ENCODE measurements at places on chromosomes 3 and 15.

GRCh38 chr15:76312540-76313174 lies 1.4 kb upstream of the ETFA start:
- DNase-seq: no peak
- no peaks in the 10 kb centered on the region for H3K4me1 ChIP-seq
- no peaks in the 10 kb centered on the region for H3K27me3 ChIP-seq
- H3K4me3 ChIP-seq: no peak overlapping the region
- H3K27ac ChIP-seq: no peak overlapping the region
- no peaks in the 10 kb centered on the region for H3K36me3 ChIP-seq

DNA sequence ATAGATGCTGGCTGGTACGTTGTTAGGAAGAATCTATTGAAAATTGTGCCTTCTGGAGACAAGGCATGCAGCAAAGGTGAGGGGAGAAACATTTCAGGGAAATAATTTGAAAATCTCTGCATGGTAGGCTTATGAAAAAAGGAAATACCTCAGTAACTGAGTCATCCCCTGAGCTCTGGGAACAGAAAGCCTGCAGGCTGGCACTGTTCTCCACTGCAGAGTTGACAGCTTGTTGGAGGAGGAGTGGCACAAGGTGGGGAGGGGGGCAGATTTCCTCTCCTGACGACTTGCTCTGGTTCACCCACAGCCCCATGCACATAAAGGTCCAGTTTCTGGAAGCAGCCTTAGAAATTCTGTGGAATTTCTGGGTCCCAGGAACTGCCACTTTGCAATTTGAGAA lies 179.4 kb downstream of the ABHD5 start:
- DNase-seq: no peak
- H3K27me3 ChIP-seq: no peaks in the 10 kb centered on the region
- H3K4me3 ChIP-seq: no peak overlapping the region

GRCh38 chr3:71478568-71478967 lies 105.0 kb downstream of the FOXP1 start:
- H3K4me1 ChIP-seq: no peaks in the 10 kb centered on the region
- H3K27me3 ChIP-seq: no peaks in the 10 kb centered on the region
- H3K4me3 ChIP-seq: no peak overlapping the region

DNA sequence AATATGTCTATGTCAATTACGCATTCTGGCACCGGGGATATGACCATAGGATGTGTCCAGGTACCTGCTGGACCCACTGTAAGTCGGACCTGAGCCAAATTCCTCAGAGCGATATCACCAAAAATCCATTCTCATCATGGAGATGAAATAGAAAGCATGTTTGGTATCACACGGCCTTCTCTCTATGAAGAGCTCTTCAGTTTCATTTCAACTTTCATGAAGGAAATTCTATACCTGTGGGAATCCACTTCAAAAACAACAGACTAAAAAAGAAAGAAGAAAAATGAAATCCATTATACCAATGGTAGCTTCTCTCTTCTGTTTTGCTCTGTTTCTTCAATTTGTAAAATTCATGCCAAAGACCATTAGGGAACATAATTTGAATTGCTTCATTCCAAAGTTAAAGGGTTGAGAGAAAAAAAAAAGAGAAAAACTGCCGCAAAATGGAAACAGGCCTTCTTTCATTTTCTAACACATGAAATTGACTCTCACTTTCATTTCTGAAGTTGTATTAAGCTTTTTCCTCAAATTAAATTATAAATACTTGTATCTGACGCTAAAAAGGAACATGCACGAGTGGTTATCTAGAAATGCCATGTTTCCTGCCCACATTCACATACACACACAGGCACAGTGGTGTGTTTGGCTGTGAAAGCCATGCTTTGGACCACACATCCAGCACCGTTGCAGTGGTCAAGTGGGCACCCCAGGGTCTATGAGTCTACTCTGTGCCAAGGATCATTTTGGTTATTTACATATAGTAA lies 46.9 kb upstream of the DIPK2A start:
- no peak overlapping the region for H3K4me3 ChIP-seq
- no peaks in the 10 kb centered on the region for H3K4me1 ChIP-seq
- H3K36me3 ChIP-seq: no peaks in the 10 kb centered on the region
- DNase-seq: no peak

- H3K27ac ChIP-seq: no peak overlapping the region
- H3K4me3 ChIP-seq: no peak overlapping the region
- no peak for DNase-seq
- no peaks in the 10 kb centered on the region for H3K27me3 ChIP-seq
These were observed 24.5 kb downstream of the C15orf39 start for GRCh38 chr15:75225951-75226732.

GRCh38 chr3:136752422-136753325 lies 496 bp upstream of the STAG1 start:
- DNase-seq: peak; percentile 99
- no peaks in the 10 kb centered on the region for H3K27me3 ChIP-seq
- H3K4me3 ChIP-seq: peak overlapping the region; percentile 62

DNA sequence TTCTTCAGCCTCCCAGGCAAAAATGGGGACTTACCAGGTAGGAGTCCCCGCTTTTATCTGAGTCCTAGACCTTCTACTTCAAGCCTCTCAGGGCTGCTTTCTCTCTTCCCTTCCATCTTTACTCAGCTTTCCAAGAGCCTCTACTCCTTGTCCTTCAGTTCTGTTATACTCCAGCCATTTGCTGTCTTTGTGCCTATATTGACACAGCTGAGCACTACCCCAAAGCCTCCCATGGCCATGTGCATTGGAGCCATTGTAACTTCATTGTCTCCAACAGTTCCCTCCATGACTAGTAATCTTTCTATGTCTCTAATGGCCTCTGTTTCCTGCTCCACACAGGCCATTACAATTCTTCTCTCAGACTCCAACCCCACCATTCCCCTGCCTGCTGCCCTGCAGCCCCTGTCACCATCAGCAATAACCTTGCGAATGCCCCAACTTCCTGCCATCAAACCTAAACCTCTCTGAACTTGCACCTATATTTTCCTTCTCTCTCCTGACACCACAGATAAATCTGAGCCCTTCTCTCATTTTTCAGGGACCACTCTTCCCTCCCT lies 77.9 kb upstream of the ADPGK start:
- no peak overlapping the region for H3K4me3 ChIP-seq
- H3K27me3 ChIP-seq: no peaks in the 10 kb centered on the region
- no peaks in the 10 kb centered on the region for H3K4me1 ChIP-seq
- no peaks in the 10 kb centered on the region for H3K36me3 ChIP-seq
- no peak overlapping the region for H3K27ac ChIP-seq

GRCh38 chr3:133157716-133158115 lies 119.5 kb downstream of the TMEM108 start:
- no peak for DNase-seq
- H3K4me3 ChIP-seq: no peak overlapping the region
- H3K36me3 ChIP-seq: no peaks in the 10 kb centered on the region
- H3K27ac ChIP-seq: no peak overlapping the region
- H3K27me3 ChIP-seq: no peaks in the 10 kb centered on the region
- no peaks in the 10 kb centered on the region for H3K4me1 ChIP-seq

- no peak overlapping the region for H3K4me3 ChIP-seq
- DNase-seq: peak; percentile 49
- H3K4me1 ChIP-seq: no peaks in the 10 kb centered on the region
- no peaks in the 10 kb centered on the region for H3K27me3 ChIP-seq
- H3K27ac ChIP-seq: no peak overlapping the region
These were observed 47.6 kb upstream of the MED12L start for GRCh38 chr3:151037746-151038477.

- H3K36me3 ChIP-seq: no peaks in the 10 kb centered on the region
- H3K27ac ChIP-seq: peak within 1 kb of the TSS; percentile 69
- H3K4me1 ChIP-seq: no peaks in the 10 kb centered on the region
- DNase-seq: no peak
- H3K27me3 ChIP-seq: no peaks in the 10 kb centered on the region
These were observed at the start of gene POPDC2 for GRCh38 chr3:119660474-119661440. POPDC2 (minus strand) TSS chr3:119660589; CDS start chr3:119660423, 166 bp downstream.

GRCh38 chr15:35838424-35839111 lies 292.6 kb upstream of the DPH6 start:
- no peaks in the 10 kb centered on the region for H3K4me1 ChIP-seq
- DNase-seq: no peak
- H3K27ac ChIP-seq: no peak overlapping the region
- H3K4me3 ChIP-seq: no peak overlapping the region

- no peaks in the 10 kb centered on the region for H3K27me3 ChIP-seq
- no peak for DNase-seq
- no peaks in the 10 kb centered on the region for H3K36me3 ChIP-seq
- no peaks in the 10 kb centered on the region for H3K4me1 ChIP-seq
These were observed 21.9 kb downstream of the EHD4 start for GRCh38 chr15:41950489-41950888.

DNA sequence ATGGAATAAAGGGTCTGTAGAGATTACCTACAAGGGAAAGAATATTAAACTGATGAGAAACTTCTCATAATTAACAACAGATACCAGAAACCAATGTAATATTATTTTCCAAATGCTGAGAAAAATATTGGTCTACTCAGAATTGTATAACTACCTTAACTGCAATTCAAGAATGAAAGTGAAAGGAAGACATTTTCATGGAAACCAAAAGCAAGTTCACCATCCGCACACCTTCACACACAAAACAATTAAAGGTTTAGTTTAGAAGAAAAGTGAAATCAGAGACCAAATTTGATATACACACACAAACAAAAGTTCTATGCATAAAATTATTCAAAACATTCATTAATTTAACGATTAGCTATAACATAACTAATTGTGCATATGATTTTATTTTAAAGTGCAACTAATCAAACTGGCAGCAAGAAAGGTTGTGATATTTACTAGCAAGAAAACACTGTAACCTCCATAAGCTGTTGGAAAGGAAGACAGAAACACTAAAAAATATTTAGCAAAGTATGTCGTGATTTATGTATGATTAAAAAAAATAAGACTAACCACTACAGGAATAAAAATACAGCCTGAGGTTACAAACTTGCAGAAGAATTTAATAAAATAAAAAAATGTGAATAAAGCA lies 395.5 kb downstream of the FGF12 start:
- H3K36me3 ChIP-seq: no peaks in the 10 kb centered on the region
- DNase-seq: no peak
- no peak overlapping the region for H3K27ac ChIP-seq
- H3K4me1 ChIP-seq: no peaks in the 10 kb centered on the region
- H3K27me3 ChIP-seq: no peaks in the 10 kb centered on the region
- no peak overlapping the region for H3K4me3 ChIP-seq

DNA sequence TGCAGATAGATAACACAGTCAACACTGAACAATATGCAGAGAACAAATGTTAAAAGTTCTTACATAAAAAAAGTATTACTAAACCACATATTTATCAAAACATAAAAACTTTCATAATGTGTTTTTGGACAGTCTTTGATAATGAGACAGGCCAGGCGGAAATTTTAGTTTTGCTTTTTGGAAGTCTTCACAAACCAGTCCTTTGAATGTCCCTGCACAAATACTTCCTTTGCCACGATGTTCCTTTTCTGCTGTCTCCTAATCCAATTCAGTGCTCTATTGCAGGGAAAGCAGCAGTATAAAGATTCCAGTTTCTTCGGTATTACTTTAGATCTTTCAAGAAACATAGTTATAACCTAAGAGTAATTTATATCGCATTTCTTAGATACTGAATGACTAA lies 135.9 kb downstream of the TBL1XR1 start:
- no peak for DNase-seq
- no peaks in the 10 kb centered on the region for H3K36me3 ChIP-seq
- no peaks in the 10 kb centered on the region for H3K27me3 ChIP-seq
- H3K27ac ChIP-seq: peak overlapping the region; percentile 17
- no peak overlapping the region for H3K4me3 ChIP-seq

- H3K36me3 ChIP-seq: no peaks in the 10 kb centered on the region
- no peaks in the 10 kb centered on the region for H3K4me1 ChIP-seq
- H3K4me3 ChIP-seq: no peak overlapping the region
- no peak for DNase-seq
- no peaks in the 10 kb centered on the region for H3K27me3 ChIP-seq
- no peak overlapping the region for H3K27ac ChIP-seq
These were observed 39.2 kb upstream of the TGFBR2 start for GRCh38 chr3:30567139-30567753.

DNA sequence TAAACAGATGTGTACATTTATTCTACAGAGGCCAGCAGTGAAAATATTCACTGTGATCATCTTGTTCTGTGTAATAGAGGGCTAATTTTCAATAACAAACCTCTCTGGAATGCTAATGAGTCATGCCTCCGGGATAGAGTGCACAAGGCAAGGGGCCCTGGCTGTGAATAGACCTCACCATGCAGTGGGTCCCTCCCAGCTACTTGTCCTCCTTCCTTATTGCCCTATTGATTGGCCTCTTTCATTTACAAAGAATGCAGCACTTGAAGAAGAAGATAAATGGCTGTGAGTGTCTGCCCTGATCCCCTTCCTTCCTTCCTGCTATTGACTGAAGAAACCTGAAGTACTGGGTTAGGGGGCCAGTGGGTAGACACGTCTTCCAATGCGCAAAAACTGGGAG lies 436.3 kb downstream of the WDR72 start:
- H3K27ac ChIP-seq: no peak overlapping the region
- no peaks in the 10 kb centered on the region for H3K4me1 ChIP-seq
- no peaks in the 10 kb centered on the region for H3K36me3 ChIP-seq
- no peaks in the 10 kb centered on the region for H3K27me3 ChIP-seq
- no peak for DNase-seq
- no peak overlapping the region for H3K4me3 ChIP-seq

GRCh38 chr3:157920822-157921700 lies 185.2 kb downstream of the SHOX2 start:
- no peaks in the 10 kb centered on the region for H3K27me3 ChIP-seq
- no peak overlapping the region for H3K4me3 ChIP-seq
- H3K36me3 ChIP-seq: no peaks in the 10 kb centered on the region
- no peak overlapping the region for H3K27ac ChIP-seq

- H3K4me3 ChIP-seq: no peak overlapping the region
- peaks cover 4% of the 10 kb centered on the region for H3K4me1 ChIP-seq
- no peak overlapping the region for H3K27ac ChIP-seq
- no peaks in the 10 kb centered on the region for H3K27me3 ChIP-seq
These were observed 53.5 kb downstream of the WWTR1 start for GRCh38 chr3:149604125-149604875.

GRCh38 chr3:149872589-149872988 lies 59.6 kb downstream of the RNF13 start:
- no peak for DNase-seq
- no peak overlapping the region for H3K27ac ChIP-seq
- no peaks in the 10 kb centered on the region for H3K36me3 ChIP-seq

DNA sequence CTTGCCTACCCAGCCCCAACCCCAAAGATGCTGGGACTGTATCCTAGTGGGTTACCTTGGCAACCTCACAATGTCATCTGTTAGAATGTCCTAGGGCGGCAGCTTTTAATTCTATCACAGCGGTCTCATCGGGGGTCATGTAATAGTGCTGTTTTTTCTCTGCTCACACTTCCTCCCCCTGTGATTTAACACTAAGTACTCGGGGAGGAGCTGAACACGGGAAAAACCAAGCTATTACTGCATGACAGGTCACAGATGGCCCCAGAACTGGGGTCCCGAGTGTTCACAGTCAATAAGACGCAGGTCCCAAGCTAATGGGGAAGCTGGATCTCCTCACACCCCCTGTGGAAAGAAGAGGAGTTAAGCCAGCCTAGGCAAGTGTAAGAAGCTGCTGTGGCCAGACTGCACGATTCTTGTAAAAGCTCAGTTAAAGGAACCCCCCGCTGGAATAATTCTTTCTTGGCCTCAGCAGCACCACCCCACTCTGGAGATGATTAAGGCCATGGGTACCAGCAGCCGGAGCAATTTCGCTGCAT lies 2.5 kb upstream of the RFTN1 start:
- H3K4me1 ChIP-seq: no peaks in the 10 kb centered on the region
- H3K36me3 ChIP-seq: no peaks in the 10 kb centered on the region
- no peak for DNase-seq
- H3K27me3 ChIP-seq: no peaks in the 10 kb centered on the region
